Choroid plexus epithelial cell (primary cell): ENCODE measurements at places on chromosomes 4 and X.

DNA sequence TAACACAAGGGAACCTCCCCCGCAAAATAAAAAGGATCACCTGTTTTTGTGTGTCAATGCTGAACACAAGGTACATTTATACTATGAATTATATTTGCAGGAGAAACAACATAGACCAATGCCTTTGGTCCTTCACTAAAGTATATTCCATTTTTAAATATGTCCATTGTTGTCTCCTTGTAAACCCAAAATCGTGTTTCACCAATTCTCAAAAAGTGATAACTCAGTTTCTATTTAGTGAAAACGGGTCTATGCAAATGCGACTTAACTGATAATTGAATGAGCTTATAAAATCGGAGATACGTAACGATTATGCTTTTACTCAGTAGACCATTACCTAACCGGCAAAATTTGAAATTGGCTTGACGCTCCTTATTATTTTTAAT is 2.1 kb downstream of the BRWD3 start:
- DNase-seq = peak; percentile 3

DNA sequence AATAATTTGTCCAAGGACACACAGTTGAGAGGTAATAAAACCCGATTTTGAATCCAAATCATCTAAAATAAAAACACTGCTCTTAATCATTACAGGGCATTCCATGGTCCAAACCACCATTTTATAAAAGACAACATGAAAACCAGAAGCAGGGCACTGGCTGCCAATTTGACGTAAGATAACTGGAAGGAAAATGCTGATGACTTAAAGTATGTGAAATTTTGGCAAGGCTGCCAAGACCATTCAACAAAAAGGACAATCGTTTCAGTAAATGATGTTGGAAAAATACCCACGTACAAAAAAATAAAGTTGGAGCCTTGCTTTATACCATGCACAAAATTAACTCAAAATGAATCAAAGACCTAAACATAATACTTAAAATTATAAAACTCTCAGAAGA is 344.4 kb downstream of the RAPGEF2 start:
- DNase-seq = no peak

- no peak for DNase-seq
These were observed 1.2 kb downstream of the SLAIN2 start for GRCh38 chr4:48342606-48342880.

DNA sequence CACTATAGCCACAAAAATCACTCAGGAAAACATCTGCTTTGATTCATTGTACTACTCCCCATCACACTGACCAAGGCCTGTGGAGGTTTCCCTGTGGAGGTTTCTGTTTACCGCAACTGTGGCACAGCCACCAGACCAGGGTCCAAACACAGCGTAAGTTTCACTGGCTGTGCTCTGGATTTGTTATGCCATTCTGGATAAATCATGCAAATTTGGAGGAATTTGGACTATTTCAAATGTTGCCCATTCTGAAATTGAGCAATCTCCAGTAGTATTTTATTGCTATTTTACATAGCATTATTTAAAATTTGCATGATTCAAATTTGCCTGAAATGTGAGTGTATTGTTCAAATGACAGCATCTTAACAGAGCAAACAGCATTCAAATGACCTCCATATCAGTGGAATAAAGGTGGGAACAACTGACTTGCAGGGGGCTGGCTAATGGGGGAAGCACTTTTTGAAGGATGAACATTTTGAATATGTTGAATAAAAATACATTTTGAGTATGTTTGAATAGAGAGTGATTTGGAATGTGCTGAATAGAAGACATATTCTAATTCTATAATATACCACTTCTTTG is 66.1 kb upstream of the ACSL1 start:
- no peak for DNase-seq

- peak; percentile 84 for DNase-seq
These were observed 1.6 kb downstream of the RAB33A start for GRCh38 chrX:130173190-130173895.

GRCh38 chr4:22587253-22587652 is 71.4 kb upstream of the ADGRA3 start:
- DNase-seq = no peak

DNA sequence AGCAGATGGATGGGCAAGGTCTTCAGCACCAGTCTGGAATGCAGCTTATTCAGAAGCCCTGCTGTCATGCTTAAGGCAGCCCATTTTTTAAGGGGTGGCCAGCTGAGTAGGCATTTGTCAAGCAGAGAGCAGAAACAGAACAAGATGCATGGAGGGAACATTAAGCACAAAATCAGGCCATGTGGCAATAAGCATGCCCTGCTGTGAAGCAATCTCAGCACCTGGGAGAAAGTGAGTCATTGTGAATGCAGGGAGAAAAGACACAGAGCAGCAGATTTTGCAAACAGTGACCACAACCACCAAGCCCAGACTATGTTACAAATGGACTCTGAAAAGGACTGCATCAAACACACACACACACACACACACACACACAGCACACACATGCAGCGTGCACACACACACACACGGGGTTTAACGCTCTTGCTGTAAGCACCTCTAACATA is 94.1 kb upstream of the GALNT7 start:
- DNase-seq = peak; percentile 96
